ENCODE measurements at places on chromosomes 2 and 18. TPM values are rescaled to one million over a fixed set of nuclear protein-coding genes. Genes with fewer than 3 reads are reported as not detected.

Gene CCDC85A
- total RNA-seq, result 0.24 TPM

Gene PARD3B
- total RNA-seq, result 4.3 TPM

Gene SLC30A3
- total RNA-seq, result not detected

Gene REG3A
- total RNA-seq, result not detected

Gene KLHL41
- total RNA-seq, result 0.40 TPM

Gene DYSF
- 3.4 TPM for total RNA-seq

Gene TNS1
- 27.7 TPM for total RNA-seq

Gene PROC
- 0.20 TPM for total RNA-seq

Gene ICA1L
- 1.5 TPM for total RNA-seq

Gene SNRNP27
- total RNA-seq, result 14.7 TPM

Gene VWA3B
- total RNA-seq, result 0.40 TPM

Gene AGXT
- total RNA-seq, result not detected

Gene GKN1
- total RNA-seq, result not detected

Gene CIAO1
- total RNA-seq, result 43.2 TPM

Gene EML6
- total RNA-seq, result 5.2 TPM

Gene TRAK2
- 7.5 TPM for total RNA-seq

Gene REG3G
- not detected for total RNA-seq

Gene ANKRD30BL
- total RNA-seq, result not detected

Gene OSR1
- total RNA-seq, result 0.96 TPM

Gene SP110
- 9.1 TPM for total RNA-seq

Gene FER1L5
- 0.16 TPM for total RNA-seq

Gene METTL4
- total RNA-seq, result 8.2 TPM

Gene ESPNL
- total RNA-seq, result 0.40 TPM

Gene CDK5R2
- not detected for total RNA-seq

Gene EIF2AK3
- 6.2 TPM for total RNA-seq

Gene ADCY3
- 20.1 TPM for total RNA-seq

Gene NGEF
- total RNA-seq, result 6.1 TPM

Gene UGT1A10
- 6.9 TPM for total RNA-seq

Gene TRPM8
- total RNA-seq, result not detected

Gene SETBP1
- total RNA-seq, result 8.5 TPM

Gene PRSS56
- not detected for total RNA-seq

Gene CTAGE1
- not detected for total RNA-seq

Gene TBR1
- total RNA-seq, result not detected

Gene MYOM1
- 0.32 TPM for total RNA-seq

Gene NCKAP5
- 8.9 TPM for total RNA-seq

Gene MC4R
- not detected for total RNA-seq

Gene RAX
- not detected for total RNA-seq

Gene CFAP65
- total RNA-seq, result not detected

Gene SIX3
- not detected for total RNA-seq

Gene COBLL1
- total RNA-seq, result 92.0 TPM

Gene DCDC2C
- not detected for total RNA-seq

Gene IHH
- 0.08 TPM for total RNA-seq

Gene CXCR1
- 0.72 TPM for total RNA-seq

Gene C2orf66
- not detected for total RNA-seq

Gene HRH4
- total RNA-seq, result 0.28 TPM

Gene MSTN
- 0.08 TPM for total RNA-seq

Gene C18orf54
- total RNA-seq, result 2.7 TPM

Gene TMSB10
- 1,660 TPM for total RNA-seq

Gene SERPINB12
- total RNA-seq, result 0.60 TPM

Gene SCYGR4
- total RNA-seq, result not detected

Gene ERICH2
- not detected for total RNA-seq

Gene LIPT1
- 3.3 TPM for total RNA-seq

Measured in esophagus mucosa (tissue), 1 donor.